ENCODE measurements at places on chromosomes 2 and 18.

DNA sequence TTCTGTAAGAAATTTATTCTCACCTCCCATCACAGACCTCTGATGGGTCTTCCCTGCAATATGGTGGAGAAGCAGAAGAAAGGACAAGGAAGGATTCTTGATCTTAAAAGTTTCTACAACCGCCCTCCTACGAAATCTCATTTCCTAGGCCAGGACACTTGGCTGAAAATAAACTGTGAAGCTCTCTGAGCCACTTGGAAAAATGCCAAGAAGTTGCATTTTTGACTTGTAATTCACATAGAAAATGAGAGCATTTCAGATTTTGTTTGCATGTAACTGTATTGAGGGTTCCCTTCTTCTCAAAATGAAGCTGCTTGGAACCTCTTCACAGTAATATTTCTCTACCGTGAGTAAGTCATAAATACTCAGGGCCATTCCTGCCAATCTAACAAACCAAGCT is 458.3 kb upstream of the SLC14A2 start:
- DNase-seq, result no peak

DNA sequence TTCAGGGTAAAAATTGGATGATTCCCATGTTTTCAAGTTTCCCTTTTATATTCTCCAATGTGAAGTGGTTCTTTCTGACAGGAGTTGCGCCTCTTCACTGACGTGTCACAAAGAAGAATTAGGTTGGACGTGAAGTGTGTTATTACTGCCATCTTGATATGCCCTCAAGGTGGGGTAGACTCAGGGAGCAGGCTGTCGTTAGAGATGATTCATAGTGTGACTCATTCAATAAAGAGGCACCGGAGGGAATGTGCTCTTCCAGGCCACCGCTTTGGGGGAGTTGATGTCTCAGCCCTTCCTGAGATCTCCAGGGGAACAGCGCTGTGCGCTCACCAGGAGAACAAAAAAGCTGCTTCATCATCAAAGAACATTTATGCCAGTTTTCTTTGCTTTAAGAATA is 3.6 kb upstream of the DGKD start:
- peak; percentile 52 for DNase-seq

DNA sequence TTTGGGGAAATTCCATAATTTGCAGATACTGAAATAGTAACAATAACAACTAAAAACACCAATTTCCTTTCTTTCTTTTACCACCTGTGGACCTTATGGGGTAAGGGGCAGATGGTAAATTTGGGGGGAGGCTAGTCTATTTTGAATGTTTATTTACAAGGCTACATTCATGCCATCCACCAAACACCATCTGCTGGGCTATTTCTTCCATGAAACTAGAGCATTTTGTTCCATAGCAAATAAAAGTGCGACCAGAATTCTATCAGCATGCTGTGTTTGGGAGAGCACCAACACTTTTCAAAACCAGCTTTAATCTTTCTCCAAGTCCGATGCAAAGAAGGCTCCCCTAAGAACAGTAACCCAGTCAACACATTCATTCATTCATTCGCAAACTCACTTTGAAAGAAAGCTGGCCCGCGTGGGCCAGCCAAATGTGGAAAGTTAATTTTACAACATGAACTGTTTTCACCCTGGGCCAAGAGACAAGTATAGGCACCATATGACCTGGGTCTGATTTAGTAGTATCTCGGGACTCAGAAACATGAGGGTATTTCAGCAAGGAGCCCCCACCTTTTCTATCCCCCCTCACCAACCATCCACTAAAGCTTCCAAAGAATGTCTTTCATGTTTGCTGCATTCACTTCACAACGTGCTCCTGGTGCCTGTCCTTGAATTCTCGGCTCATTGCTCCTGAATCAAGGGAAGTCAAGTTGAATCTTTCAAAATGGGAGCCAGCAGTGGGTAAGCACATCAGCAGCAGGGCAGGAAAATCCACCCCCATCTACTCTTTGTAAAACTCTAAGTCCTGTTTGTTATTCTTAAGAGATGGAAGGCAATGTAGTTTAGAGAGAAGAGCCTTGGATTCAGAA is 210.6 kb downstream of the C1D start:
- no peak for DNase-seq

- DNase-seq, result no peak
Measured at GRCh38 chr18:3360211-3360610, 89.8 kb upstream of the TGIF1 start.

- DNase-seq, result peak; percentile 26
Measured at GRCh38 chr2:20184067-20184938, 40.6 kb downstream of the SDC1 start.

GRCh38 chr2:118112771-118113334 is 24.6 kb downstream of the INSIG2 start:
- no peak for DNase-seq

- DNase-seq, result peak; percentile 40
Measured at GRCh38 chr2:10331027-10331701, 28.5 kb downstream of the HPCAL1 start.

DNA sequence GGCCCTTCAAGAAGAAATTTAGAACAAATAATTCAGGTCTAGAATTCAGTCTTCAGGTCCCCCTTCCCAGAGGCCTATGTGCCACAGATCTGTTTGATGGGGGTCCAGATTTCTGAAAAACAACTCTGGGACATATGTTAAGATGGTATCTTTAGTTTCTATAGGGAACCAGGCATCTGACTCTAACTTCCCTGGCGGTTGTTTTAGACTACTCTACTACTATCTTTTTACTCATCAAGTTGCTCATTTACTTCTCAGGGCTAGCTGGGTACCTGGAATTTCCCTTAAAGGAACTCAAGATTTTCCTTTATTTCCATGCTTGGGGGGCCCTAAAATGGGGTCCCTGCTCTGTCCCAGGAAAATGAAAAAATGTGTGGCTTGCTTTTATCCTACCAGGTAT is 114.7 kb upstream of the RAB6C start:
- DNase-seq, result no peak

DNA sequence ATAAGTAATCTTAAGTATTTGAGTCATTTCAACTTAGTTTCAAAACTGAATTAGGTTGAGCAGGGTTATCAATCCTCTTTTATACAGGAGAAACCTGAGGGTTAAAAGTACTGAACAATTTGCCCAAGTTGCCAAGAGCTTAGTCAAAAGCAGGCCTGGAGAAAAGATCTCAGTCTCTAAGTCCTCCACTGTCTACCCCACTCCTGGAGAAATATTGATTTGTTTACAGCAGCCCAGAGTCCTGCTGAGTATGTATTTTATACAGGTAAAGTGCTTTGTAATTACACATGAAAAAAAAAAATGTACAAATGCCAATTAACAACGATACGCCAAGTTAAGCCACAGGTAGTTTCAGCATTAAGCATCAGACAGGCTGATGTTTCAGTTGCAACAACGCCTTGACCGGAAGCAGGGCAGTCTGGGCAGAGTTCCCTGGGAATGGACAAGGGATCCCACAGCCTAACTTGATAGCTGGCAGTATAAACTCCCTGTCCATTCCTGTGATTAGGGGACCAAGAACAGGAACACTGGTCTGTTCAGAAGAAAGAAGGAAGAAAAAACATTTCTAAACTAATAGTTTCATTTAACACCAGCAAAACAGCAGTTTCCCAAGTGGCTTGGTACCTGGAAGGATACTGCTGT is 132.9 kb downstream of the MYO5B start:
- no peak for DNase-seq

DNA sequence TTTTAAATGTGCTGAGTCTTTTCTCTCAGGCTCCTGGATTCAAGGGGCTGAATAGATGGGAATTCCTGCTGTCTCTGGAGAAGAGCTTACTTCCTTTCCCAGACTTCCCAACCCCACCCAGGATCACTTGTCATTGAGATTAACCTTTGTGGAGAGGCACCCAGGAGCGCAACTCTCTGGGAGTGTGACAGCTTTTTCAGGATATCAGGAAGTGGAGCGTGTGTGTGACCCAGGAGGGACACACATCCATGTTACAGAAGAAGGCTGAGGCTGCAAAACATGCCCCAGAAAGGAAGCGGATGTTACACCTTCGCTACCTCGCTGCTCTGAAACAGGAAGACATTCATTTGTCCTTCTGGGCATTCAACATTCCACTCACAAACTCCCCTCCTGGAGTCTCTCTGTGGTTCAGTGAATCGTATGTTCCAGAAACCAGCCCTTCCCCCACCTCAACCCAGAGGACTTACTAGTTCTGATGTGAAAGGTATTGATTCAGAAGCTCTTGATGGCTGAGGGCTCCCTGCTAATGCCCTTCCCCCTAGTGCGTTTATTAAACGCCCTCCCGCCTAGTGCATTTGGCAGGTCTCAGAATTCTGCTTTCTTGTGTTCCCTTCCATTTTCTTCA is 523.9 kb downstream of the TNS1 start:
- no peak for DNase-seq

- no peak for DNase-seq
Measured at GRCh38 chr18:77761332-77761731, 511.7 kb downstream of the GALR1 start.

DNA sequence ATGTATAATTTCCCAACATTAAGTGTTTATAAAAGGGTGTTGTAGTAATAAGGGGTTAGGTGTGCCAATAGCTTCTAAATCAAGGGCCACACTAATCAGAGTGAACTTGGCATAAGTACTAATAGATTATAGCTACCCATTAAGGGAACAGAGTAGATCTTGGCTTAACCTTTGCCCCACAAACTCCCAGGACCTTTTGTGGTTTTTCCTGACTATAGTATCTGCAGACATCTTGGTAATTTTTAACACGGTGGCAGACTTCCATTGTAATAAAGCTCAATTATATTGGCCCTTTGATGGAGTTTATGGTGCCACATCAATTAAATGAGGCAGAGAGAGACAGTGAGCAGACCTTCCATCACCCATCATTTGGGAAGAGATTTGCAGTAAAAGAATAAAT is 358.5 kb upstream of the HNRNPA3 start:
- DNase-seq, result no peak

DNA sequence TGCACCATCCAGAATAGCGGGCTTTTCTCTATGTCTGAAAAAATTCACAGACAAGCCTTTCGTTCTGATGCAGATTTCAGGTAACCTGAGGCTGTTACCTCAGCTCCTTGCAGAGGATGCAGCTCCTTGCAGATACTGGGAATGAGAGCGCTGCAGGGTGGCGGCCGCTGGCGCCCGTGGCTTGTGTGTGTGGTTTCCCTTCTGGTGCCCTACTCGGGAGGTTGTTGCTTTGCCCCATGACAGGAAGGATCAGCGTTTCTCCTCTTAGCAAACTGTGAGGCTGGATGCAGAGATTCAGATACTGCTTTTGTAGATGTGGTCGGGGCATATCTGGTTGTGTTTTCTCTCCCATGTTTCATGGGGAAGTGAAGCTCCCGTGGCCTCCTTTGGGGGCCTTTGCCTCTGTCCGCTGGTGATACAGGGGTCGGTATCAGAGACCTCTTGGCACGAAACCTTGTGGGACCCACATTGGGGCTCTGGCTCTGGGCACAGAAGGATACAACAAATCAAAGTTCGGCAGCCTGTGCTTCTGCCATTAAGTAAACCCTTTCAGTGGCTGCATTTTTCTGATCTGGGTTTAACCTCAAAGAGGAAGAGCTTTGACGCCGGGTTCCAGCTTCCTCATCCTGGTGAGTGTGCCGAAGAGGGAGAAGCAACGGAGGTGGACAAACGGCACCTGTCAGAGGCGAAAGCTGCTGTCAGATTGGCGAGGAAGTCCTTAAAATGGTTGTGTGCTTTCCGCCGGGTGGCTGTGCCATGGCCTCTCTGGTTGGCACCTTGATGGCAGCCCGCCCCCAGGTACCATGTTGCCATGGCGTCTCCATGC is 127.8 kb downstream of the MBP start:
- no peak for DNase-seq

DNA sequence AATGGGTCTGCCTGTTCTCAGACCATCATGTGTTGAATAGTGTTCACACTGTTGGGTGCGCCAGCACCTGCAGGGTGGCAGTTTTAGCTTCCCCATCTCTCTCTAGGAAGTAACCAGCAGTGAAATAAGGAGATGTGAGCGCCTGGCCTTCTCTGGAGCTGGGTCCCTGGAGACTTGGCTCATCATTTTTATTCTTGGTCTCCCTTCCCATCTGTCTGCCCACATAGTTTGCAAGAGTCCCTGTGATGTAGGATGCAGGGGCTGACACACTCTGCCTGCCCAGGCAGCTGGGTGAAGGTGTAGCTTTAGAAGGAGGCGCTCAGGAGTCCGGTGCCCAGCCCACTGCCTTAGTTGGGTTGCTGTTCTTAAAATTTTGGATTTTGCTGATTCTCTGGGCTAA is 172.2 kb downstream of the LDLRAD4 start:
- DNase-seq, result no peak

DNA sequence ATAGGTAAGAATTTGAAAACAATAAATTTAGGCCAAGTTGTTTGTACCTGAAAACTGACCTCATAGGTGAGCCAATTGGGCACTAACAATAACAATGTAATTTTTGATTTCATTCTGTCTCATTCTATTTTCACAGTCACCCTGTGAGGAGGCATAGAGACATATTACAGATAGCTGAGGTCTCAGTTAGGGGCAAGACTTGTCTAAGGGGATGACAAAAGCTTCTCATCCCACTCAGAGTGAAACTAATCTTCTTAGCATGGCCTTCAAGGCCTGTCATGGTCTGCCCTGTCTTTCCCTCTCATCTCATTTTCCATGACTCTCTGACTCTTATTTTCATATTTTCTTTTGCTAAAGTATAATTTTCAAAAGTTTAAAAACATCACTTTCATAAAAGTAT is 562.0 kb upstream of the TNP1 start:
- no peak for DNase-seq

All from tibial artery (tissue), 4 donors.